Stimulated activated CD8-positive, alpha-beta memory T cell treated with anti-CD3 and anti-CD28 coated beads, Interleukin-15, amount 100 ng/mL, for 24 hours (primary cell): ENCODE measurements at places on chromosomes 5 and 9.

DNA sequence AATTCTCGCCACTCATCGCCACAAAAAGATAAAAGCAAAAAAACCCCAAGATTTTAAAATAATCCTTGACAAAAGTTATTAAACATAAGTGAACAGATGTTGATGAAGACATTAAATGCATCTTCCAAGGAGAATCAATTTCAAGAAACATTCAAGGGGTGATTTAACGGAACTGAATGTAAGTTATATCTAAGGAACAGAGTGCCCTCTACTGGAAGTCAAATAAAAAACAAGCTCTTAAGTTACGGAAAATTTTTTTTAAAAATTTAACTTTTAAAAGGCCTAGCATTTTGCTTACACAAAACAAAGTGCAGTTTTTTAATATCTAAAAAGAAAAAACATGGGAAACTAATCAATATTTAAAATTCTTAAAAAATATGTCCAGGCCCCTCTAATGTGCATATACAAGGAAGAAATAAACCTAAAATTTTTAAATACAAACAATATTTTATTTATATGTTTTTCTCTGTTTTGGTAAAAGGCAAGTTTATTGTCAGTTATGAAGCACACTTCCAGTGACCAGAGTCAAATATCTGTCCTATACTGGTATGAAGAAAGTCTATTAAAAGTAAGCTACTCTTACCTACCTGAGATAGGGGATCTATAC, 28.0 kb downstream of the TEX10 start:
- DNase-seq, result no peak

DNA sequence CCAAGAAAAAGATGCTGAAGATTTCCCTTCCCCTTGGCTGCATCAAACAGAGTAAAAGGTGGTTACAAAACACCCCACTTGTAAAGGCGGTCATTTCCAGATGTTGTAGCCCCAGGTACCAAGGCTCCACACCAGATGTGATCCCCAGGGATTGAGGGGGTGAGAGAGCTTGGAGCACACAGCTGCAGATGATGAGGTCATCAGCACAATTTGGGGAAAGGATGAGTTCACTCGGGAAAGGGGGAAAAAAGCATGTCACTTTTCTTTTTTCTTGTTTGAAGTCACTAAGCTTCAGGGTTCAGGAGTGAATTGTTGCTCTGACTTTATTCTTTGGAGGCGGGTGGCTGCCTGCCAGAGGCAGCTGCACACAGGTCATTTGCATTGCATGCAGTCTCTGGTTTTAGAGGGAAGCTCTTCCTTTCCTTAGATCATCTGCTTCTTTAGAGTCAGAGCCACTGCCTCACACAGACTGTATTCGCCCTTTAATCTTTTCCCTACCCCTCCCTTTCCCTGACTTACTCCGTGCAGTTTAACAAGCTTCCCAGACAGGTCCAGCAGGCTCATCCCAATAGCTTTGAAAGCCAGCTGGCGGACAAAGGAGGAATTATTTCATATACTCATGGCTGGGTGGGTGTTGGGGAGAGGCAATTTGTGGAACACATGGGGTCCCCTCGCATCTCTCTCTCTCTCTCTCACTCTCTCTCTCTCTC, 409.3 kb upstream of the SLC24A2 start:
- DNase-seq, result no peak

DNA sequence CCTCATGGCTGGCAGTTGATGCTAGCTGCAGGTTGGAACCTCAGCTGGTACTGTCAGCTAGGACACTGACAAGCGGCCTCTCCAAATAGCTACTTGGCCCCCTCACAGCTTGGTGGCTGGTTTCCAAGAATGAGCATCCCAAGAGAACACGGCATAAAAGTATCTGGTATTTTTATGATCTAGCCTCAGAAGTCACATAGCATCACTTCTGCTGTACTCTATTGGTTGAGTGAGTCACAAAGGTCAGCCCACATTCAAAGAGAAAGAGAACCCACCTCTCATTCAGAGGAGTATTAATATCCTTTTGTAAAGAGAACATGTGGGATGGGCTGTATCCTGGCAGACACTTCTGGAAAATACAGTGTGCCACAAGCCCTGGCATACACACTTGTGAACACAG, 6.0 kb upstream of the SIL1 start:
- DNase-seq, result no peak

- DNase-seq, result no peak
Observed at GRCh38 chr5:66540078-66540477, 56.1 kb upstream of the MAST4 start.

DNA sequence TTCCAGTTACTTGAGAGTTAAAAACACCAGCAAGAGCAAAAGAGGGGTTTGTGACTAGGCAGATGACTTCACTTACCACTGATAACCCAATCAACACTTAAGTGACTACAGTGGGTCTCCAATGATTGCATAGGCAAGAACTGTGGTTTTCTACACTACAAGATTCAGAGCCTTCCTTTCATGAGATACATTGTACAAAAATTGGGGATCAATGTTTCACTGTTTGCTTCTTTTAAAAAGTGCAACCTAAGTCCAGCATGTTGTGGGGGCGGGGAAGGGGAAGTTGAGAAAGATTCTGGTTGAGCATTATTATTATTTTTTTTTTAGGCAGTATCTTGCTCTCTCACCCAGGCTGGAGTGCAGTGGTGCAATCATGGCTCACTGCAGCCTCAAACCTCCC, 3.6 kb downstream of the IQGAP2 start:
- no peak for DNase-seq

GRCh38 chr9:99366621-99367020, 144.5 kb downstream of the SEC61B start:
- DNase-seq, result no peak

- DNase-seq, result peak; percentile 26
Observed at GRCh38 chr9:100028201-100028784, 70.5 kb downstream of the ERP44 start.

DNA sequence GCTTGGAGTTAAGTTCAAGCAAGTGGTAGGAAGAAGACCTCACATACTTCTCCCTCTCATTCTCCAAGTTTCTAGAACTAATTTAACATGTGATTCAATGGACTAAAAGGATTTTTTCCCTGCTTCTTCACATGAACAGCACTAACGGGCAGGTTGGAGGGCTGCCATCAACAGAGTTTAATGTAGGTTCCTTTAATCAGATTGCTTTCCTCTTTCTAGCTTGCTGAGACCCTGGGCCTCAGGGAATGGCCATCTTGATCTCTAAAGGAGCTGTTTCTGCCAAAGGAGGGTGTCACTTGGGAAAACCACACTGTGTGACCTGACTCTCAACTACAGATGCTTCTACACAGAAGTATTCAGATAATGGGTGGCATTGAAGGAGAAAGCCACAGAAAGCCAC, 223.3 kb downstream of the PIK3R1 start:
- no peak for DNase-seq

DNA sequence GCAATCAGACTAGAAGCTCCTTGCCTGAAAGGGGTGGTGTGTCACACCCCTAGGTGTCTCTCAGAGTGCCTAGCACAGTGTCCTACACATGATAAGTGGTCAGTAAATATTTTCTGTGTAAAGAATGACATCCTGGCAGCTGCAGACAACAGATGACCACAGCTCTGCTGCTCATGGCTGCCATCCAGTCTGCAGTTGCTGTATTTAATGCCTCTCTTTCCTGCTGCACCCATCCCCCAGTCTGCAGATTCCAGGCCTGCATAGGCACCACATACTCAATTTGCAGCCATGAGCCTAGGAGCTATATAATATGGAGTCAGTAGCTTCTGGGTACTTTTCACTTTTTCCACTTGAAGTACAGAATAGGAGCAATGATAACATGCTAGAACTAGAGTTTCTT, 94.9 kb upstream of the NR4A3 start:
- no peak for DNase-seq

DNA sequence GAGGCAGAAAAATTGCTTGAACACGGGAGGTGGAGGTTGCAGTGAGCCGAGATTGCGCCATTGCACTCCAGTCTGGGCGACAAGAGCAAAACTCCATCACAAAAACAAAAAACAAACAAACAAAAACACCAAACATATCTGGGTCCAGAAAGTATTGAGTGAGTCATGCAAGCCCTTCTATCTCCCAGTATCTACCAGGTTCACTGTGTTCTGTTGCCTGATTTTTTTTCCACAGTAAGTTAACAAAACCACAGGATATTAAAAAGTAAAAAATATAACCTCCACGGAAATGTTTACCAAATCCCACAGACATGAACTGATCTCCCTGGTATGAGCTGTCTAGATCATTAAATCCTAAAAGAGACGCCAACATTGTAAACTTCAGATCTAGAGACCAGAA, 94.4 kb downstream of the ANKH start:
- DNase-seq, result no peak

DNA sequence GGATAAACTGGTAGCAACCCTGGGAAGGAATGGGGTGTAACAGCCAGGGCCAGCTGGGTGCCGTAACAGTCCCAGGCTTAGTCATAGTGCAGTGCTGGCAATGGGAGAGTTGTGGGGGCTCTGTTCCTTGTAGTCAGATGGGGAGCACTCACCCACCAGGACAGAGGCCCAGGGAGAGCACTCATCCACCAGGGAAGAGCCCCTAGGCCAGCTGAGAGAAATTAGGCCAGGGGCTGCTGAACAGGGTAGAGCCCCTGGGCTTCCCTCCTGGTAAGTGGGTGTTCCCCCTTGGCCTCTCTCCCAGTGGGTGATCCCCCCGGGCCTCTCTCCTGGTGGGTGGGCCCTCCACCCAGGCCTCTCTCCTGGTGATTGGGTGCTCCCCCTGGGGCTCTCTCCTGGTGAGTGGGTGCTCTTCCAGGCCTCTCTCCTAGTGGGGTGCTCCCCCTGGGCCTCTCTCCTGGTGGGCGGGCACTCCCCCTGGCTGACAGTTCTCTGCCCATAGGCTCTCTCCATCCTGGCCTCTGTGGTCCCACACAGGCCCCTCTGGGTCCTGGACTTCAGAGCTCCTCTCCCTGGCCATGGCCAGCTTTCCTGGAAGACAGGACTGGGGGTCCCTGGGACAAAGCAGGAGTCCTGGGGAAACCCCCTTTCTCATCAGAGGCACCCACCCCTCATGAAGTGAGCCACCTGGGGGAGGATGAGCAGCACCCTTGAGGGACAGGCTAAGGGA, 13.4 kb downstream of the FGD3 start:
- DNase-seq, result no peak

- no peak for DNase-seq
Observed at GRCh38 chr9:123196124-123196523, 72.3 kb downstream of the STRBP start.

GRCh38 chr9:87796196-87796595, 70.3 kb downstream of the CTSL start:
- DNase-seq, result no peak

GRCh38 chr9:137802521-137803243, 74.9 kb upstream of the CACNA1B start:
- DNase-seq, result no peak

DNA sequence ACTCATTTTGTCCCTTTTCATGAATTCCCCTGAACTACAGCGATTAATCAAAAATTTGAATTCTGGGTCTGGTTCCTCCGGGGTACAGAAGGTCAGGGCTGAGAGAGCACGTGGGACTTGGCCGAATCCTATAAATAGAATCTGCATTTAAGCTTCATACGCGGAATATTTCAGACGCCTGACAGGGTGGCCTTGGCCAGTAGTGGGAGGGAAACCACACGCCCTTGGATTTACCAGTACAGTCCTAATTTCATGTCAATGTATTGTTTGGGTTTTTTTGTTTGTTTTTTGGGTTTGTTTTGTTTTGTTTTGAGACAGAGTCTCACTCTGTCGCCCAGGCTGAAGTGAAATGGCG, 21.5 kb upstream of the NIPBL start:
- DNase-seq, result no peak

GRCh38 chr5:67287510-67288268, 91.1 kb upstream of the CD180 start:
- no peak for DNase-seq

GRCh38 chr5:80502800-80503199, 14.9 kb downstream of the FAM151B start:
- DNase-seq, result no peak

GRCh38 chr5:27172693-27173092, 134.3 kb upstream of the CDH9 start:
- DNase-seq, result no peak

- DNase-seq, result no peak
Observed at GRCh38 chr9:103992938-103993579, 101.0 kb upstream of the SMC2 start.

DNA sequence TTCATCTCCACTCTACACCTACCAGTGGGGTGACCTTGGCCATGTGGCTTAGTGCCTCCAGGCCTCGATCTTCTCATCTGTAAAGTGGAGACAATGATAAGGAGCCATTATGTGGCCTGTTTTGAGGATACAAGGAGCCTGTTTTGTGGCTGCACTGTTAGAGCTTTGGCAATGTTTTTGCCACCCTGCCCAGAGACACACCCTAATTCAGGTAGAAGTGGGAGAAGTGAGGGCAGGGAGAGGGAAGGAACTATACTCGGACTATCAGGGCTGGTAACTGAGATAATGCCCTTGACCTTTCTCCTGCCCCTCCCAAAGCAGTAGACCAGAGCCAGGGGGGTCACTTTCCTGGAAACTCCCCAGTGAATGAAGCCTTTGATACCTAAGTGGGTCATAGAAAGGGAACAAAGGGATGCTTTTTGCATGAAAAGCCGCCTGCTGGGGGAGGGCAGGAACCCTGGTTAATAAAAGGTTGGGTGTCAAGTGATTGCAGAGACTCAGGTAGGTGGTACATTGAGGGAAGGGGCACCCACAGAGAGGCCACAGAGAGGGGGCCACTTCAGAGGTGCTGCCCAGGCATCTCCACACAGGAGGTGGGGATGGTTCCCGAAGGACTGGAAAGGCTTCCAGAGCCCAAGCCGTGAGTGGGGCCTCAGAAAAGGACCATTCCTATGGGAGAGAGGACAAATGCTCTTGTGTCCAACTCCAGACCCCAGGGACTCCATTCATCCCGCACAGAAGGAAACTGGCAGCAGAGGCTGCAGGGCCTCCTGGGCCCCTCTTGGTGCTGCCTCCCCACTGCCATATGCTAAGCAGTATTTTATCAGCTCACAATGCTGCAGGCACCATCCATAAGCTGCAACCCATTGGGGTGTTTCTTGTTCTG, 42.3 kb upstream of the VDAC1 start:
- DNase-seq, result no peak

DNA sequence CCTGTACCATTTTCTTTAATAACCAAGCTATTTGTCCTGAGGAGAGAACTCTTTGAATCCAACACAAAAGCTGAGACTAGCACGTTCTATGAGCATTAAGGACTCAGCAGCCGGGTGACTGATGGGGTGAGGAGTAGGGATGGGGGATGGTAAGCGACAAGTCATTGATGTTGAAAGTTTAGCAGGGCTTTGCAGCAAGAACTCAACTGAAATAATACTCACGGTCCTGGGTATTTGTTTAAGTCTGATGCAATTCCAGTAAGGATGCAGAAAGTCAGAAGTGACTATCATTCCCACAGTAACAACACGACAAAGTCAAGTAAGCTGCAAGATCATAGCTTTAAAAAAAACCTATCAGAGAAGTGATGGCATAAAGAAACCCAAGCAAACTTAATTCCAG, 131.1 kb downstream of the ACTL7B start:
- DNase-seq, result no peak
